NCI-H1417 treated with DMSO at 0.1 percent for 48 hours (cell line): ENCODE measurements at places on chromosomes 7 and 10.

DNA sequence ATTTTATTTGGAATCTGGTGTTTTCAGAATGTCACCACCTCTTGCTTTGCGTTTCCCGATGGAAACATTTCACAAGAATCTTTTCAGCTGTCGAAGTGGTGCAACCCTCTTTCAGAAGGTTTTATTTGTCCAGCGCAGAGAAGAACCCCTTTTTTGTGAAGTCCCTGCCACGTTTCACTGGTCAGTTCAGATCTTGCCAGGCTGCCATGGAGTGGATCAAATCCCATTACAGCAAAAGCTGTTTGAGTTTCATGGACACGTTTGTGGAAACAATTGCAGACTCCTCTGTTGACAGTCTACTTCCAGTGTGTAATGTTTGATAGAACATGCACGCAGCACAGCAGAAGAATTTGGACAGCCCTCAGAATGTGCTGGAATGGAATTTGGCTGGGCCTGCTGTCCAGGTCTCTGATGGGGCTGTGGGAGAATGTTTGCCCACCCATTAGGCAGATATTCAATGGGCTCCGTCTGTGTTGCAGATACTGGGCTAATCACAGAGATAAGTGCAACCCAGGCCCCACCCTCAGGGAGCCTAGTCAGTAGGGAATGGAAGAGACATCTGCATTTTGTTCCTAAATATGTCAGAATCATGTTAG lies 143.2 kb downstream of the GRK5 start:
- no peak for DNase-seq

- DNase-seq = no peak
Observed at GRCh38 chr7:39613577-39613976, 9.8 kb upstream of the RALA start.

GRCh38 chr10:1654247-1654646 lies 83.1 kb downstream of the ADARB2 start:
- no peak for DNase-seq

DNA sequence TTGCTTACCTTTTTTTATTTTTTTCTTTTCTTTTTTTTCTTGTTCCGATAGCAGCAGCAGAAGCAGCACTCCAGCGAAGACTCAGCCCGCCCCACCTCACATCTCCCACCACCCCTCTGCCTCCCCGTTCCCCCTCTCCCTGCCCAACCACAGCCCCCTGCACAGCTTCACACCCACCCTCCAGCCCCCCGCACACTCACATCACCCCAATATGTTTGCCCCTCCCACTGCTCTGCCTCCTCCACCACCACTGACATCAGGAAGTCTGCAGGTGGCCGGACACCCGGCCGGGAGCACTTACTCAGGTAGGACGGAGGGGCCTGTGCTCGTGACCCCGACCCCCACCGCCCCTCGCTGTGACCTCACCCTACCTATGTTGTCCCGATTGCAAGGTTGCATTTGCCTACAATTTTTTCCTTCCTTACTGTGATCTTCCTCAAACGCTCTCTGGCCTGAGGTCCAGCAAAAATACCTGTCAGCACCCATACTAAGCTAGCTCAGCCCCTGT lies 367.2 kb upstream of the GALNT17 start:
- DNase-seq = no peak

GRCh38 chr7:40827222-40828085 lies 692.6 kb downstream of the SUGCT start:
- DNase-seq = no peak

- no peak for DNase-seq
Observed at GRCh38 chr10:71250405-71250804, 38.0 kb downstream of the UNC5B start.

- DNase-seq = no peak
Observed at GRCh38 chr7:157481389-157481788, 144.6 kb downstream of the DNAJB6 start.
